ENCODE measurements at places on chromosomes 11 and 22. TPM values are rescaled to one million over a fixed set of nuclear protein-coding genes. Genes with fewer than 3 reads are reported as not detected.

DNA sequence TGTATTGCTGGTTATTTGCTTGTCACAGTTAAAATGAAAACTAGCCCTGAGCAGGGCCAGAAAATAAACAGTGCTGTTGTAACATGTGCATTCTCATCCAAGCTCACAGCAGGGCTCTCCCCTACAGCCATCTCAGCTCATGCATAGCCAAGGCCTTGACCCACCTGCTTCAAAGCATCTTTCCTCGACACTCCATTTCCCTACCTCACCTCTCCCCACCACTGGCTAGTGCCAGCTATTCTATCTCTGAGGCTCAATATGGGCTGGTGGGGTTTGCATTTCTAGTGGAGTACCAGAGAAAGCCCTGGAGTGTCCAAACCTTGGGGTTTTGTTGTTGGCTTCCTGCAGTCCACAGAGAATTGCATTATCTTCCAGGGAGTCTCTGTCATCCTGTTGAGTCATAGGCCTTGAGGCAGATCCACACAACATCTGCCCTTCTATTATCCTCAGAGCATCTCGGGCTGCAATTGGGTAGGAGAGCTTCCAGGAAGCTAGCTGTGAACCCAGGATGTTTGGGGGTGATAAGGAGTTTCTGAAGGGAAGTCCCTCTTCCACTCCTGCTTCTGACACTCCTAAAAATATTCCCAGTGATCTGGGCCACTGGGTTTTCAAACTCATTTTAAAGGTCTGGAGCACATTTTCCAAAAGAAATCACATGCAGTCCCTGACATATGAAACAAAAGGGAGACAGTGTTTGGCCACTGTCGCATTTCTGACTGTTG, 36.1 kb upstream of the AMOTL1 start:
- no peaks in the 10 kb centered on the region for H3K27me3 ChIP-seq
- H3K4me1 ChIP-seq: peaks cover 18% of the 10 kb centered on the region
- peak overlapping the region; percentile 73 for H3K27ac ChIP-seq

TRIM29 gene
- 0.95 TPM for total RNA-seq

DNA sequence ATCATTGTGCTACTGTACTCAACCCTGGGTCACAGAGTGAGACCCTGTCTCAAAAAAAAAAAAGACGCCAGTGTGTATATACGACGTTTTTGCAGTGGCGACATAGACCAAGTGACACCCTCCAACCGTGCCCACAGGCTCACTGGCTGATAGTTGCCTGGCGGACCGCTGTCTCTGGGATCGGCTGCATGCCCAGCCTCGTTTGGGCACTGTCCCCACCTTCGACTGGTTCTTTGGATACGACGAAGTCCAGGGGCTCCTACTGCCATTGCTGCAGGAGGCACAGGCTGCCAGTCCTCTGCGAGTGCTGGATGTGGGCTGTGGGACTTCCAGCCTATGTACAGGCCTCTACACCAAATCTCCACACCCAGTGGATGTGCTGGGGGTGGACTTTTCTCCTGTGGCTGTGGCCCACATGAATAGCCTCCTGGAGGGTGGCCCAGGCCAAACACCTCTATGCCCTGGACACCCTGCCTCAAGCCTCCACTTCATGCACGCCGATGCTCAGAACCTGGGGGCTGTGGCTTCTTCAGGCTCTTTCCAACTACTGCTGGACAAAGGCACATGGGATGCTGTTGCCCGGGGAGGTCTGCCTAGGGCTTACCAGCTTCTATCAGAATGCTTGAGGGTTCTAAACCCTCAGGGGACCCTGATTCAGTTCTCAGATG, 1.3 kb downstream of the CSKMT start:
- H3K27ac ChIP-seq: peak overlapping the region; percentile 90
- H3K4me1 ChIP-seq: peaks cover 46% of the 10 kb centered on the region
- peaks cover 20% of the 10 kb centered on the region for H3K36me3 ChIP-seq
- H3K4me3 ChIP-seq: peak overlapping the region; percentile 81

NXPE2 gene
- total RNA-seq: not detected

MB gene
- total RNA-seq: 7,153 TPM

GRCh38 chr11:29773656-29774264, 243.1 kb downstream of the KCNA4 start:
- no peaks in the 10 kb centered on the region for H3K36me3 ChIP-seq
- H3K4me3 ChIP-seq: no peak overlapping the region
- H3K27me3 ChIP-seq: no peaks in the 10 kb centered on the region

FAM111B gene
- 0.31 TPM for total RNA-seq

WNT11 gene
- 2.9 TPM for total RNA-seq

- H3K4me1 ChIP-seq: no peaks in the 10 kb centered on the region
- no peaks in the 10 kb centered on the region for H3K27me3 ChIP-seq
- DNase-seq: no peak
Measured at GRCh38 chr11:32050264-32050663, 40.6 kb upstream of the RCN1 start.

DNA sequence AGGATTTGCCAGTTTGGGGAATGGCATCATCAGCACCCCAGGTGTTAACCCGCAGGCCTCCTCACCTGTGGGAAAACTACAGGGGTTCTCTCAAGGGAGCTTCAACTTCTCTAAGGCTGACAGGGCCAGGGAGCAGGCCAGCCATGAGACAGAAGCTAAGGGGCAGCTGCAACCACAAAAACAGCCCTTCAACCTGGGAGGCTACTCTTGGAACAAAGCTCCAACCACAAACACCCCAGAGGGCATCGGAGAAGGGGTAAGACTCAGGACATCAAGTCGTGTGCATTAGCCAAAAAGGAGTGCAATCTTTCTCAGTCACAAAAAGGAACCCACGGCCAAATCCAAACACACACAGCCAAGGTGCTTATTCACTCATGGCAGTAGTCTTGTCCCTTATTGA, 103.0 kb downstream of the PLEKHA7 start:
- no peaks in the 10 kb centered on the region for H3K36me3 ChIP-seq
- no peak overlapping the region for H3K27ac ChIP-seq
- DNase-seq: no peak
- H3K4me3 ChIP-seq: no peak overlapping the region

TRPC6 gene
- 0.11 TPM for total RNA-seq

PRR5 gene
- 15.2 TPM for total RNA-seq

DNA sequence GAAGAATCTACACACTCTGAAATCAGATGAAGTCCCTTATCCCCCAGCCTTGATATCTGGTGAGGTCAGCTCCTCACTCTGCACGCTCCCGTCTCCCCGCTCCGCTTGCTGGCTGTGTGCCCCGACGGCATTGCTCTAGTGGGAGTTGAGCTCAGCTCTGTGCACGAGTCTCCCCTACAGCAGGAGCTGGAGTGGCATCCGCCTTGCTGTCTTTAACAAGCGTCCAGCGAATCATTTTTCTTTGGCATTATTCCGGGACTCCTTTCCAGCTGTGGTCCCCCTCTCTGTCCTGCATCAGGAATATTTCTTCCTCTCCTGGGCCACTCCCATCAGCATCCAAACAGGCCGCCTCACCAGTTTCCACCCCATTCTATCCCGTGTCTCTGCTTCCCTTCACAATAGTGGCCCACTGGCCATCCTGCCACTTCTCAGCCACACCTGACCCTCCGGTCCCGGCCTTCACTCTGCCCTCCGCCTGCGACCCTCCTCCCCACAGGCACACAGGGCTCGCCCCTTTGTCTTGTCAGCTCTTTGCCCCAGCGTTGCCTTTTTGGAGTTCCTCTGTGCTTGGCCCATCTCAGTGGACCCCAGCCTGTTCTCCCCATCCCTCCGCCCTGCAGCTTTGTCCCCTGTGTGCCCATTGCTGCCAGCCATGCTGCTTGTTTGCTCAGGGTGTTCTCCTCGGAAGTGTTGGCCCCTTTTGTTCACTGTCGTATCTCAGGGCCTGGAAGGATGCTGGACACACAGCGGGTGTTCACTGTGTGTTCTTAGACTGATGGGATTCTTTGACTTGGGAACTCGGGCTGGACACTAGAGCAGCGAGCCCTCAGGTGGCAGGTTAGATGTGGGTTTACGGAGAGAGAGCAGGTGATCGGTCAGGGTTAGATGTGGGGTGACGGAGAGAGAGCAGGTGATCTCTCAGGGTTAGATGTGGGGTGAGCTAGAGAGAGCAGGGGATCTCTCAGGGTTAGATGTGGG, 441.8 kb downstream of the TBC1D22A start:
- H3K4me3 ChIP-seq: no peak overlapping the region
- H3K36me3 ChIP-seq: no peaks in the 10 kb centered on the region
- peaks cover 20% of the 10 kb centered on the region for H3K27me3 ChIP-seq
- H3K27ac ChIP-seq: no peak overlapping the region

- no peaks in the 10 kb centered on the region for H3K27me3 ChIP-seq
- no peaks in the 10 kb centered on the region for H3K4me1 ChIP-seq
- no peaks in the 10 kb centered on the region for H3K36me3 ChIP-seq
- H3K4me3 ChIP-seq: no peak overlapping the region
Measured at GRCh38 chr11:2525941-2526807, 81.4 kb downstream of the KCNQ1 start.

- H3K36me3 ChIP-seq: no peaks in the 10 kb centered on the region
Measured at GRCh38 chr11:12691473-12691872, 17.3 kb downstream of the TEAD1 start.

DNA sequence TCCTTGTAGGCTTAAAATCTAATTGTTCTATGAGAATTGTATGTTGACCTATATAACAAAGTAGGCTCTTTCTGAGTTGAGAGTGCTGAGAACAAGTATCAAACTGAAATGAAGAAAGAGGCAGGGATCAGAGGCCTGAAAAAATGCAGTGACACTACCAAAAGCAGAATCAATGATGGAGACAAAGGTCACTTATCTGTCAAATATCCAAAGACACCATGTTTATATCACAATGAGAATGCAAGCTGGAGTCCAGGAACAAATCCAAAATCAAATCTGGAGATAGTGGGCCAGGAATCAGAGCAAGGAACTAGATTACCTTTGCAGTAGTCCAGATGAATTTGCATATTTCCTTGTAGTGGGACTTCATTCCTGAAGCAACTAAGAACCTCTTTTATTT, 377.7 kb downstream of the DLG2 start:
- H3K27ac ChIP-seq: no peak overlapping the region
- H3K36me3 ChIP-seq: no peaks in the 10 kb centered on the region
- no peak for DNase-seq
- H3K4me1 ChIP-seq: no peaks in the 10 kb centered on the region
- no peaks in the 10 kb centered on the region for H3K27me3 ChIP-seq

DNA sequence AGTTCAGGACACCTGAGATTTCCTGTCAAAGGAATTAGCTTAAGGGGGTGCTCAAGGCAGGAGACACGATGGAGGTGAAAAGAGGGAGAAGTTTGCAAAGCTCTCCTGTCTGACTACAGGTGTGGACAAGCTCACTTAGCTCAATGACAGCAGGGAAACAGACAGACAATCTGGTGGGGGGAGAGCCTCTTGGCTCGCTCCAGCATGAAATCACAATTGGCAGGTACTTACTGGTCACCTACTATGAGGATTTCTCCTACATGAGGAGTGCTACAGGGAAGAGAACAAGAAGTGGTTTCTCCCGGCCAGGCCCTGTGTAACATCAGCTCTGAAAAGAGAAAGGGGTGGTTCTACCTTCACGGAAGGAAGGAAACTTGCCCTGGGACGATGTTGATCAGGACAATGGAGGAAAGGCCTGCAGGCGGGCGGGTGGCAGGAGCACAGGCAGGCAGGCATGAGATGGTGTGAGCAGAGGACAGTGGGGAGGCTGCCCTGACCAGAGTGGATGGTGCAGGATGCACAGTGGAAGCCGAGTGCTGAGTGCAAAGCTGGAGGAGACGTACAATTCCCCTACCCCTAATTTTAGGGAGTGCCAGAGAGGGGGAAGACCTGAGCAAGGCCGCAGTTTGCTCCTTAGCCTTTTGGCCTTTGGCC, 57.9 kb upstream of the CRTAM start:
- H3K4me1 ChIP-seq: peaks cover 15% of the 10 kb centered on the region
- no peak overlapping the region for H3K4me3 ChIP-seq
- no peaks in the 10 kb centered on the region for H3K27me3 ChIP-seq
- H3K36me3 ChIP-seq: no peaks in the 10 kb centered on the region

OR5P2 gene
- not detected for total RNA-seq

- no peak overlapping the region for H3K4me3 ChIP-seq
- no peaks in the 10 kb centered on the region for H3K27me3 ChIP-seq
- no peaks in the 10 kb centered on the region for H3K36me3 ChIP-seq
- no peak for DNase-seq
- peak overlapping the region; percentile 55 for H3K27ac ChIP-seq
Measured at GRCh38 chr11:8709777-8710176, 27.2 kb downstream of the RPL27A start.

DNA sequence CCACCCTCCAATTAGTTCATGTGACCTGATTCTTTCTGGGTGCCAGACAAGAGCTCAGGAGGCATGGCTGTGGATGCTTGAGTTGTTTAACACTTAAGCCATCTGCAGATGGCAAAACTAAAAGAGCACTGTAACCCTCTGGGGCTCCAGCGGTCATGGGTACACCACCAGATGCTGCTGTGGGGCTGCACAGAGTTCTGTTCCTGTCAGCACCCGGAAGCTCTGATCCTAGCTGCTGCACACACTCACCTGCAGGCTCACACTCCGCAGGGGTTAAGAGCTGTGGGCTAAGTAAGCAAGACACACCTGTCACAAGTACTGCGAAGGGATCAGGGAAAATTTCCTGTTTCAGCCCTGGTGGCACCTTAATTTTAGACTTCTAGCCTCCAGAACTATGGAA, 307.8 kb downstream of the C11orf87 start:
- DNase-seq: no peak
- no peak overlapping the region for H3K4me3 ChIP-seq
- H3K4me1 ChIP-seq: no peaks in the 10 kb centered on the region
- H3K27ac ChIP-seq: no peak overlapping the region

C11orf87 gene
- total RNA-seq: not detected

SCGB1A1 gene
- total RNA-seq: not detected

LIF gene
- total RNA-seq: not detected

DNA sequence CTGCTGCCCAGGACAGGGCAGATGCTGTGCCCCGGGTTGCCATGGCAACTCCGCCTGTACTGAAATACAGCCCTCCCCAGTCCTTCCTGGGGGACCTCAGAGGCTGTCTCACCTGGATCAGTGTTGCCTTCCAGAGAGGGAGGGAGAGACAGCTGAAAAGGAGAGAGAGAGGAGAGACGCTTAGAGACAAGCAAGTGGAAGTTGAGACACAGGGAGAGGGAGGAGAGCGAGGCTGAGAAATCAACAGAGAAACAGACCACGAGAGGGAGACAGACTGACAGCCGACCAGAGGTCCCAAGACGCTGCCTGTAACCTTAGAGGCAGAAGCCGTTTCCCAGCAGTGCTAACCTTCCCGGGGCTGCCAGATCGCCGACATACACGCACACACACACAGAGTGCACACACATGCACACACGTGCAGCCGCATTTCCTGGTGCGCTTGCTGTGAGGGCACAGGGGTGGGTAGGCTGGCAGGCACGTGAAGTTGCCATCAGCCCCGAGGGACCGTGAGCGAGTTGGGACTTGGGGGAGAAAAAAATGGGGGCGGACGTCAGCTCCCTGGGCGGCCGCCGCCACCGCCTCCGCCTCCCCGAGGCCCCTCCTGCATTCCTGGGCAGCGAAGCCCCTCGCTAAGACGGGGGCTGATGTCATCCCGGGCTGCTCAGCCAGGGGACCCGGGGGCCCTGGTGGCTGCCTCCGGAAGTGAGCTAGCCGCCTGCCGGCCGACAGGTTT, 88.6 kb upstream of the CRYBB3 start:
- H3K27ac ChIP-seq: peak overlapping the region; percentile 85
- peak; percentile 66 for DNase-seq
- no peaks in the 10 kb centered on the region for H3K36me3 ChIP-seq
- peaks cover 31% of the 10 kb centered on the region for H3K4me1 ChIP-seq

APOBEC3F gene
- total RNA-seq: 0.98 TPM
